Kidney tubule cell (primary cell): ENCODE measurements at places on chromosomes 2 and 18.

GRCh38 chr2:26880161-26880560 is 32.2 kb downstream of the DPYSL5 start:
- DNase-seq, result no peak

DNA sequence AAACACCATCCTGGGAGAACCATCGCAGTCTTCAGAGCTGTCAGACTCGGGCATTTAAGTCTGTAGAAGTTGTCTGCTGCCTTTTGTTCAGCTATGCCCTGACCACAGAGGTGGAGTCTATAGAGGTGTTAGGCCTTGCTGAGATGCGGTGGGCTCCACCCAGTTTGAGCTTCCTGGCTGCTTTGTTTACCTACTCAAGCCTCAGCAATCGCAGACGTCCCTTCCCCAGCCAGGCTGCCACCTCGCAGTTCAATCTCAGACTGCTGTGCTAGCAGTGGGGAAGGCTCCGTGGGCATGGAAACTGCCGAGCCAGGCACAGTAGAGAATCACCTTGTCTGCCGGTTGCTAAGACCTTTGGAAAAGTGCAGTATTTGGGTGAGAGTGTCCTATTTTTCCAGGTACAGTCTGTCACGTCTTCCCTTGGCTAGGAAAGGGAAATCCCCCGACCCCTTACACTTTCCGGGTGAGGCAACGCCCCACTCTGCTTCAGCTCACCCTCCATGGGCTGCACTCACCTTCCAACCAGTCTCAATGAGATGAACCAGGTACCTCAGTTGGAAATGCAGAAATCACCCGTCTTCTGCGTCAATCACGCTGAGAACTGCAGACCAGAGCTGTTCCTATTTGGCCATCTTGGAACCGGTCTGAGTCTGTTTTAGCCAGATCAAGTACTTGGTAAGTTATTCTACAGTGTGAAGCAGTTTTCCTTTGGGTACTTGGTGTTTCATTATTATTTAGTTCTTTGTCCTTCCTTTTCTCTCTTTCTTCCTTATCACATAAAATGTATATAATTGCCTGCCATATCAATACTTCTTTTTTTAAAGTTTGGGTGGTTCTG is 71.5 kb downstream of the CDC42EP3 start:
- DNase-seq, result no peak

DNA sequence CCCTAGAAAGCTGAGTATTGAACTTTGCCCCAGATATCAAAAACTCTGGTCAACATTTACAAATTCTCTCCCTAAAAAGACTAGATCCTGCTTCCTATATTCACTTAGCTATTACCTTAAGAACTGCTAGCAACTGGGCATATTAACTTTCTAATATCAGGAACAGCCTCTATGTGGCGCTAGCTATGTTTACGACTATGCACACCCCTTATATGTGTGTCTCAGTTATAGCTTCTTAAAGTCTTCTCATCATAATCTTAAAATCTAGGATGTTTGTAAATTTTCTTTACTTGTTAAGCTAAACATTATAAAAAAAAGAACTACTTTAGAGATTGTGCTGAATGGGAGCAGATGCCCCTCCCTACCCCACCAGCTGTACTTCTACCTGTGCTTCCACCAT is 1.7 kb upstream of the STAMBP start:
- peak; percentile 51 for DNase-seq

GRCh38 chr2:174486563-174487107 is at the start of gene GPR155:
TSS of gene GPR155 (minus strand) at chr2:174487029. CDS start at chr2:174481956, 5,073 bp downstream.
- peak; percentile 46 for DNase-seq

DNA sequence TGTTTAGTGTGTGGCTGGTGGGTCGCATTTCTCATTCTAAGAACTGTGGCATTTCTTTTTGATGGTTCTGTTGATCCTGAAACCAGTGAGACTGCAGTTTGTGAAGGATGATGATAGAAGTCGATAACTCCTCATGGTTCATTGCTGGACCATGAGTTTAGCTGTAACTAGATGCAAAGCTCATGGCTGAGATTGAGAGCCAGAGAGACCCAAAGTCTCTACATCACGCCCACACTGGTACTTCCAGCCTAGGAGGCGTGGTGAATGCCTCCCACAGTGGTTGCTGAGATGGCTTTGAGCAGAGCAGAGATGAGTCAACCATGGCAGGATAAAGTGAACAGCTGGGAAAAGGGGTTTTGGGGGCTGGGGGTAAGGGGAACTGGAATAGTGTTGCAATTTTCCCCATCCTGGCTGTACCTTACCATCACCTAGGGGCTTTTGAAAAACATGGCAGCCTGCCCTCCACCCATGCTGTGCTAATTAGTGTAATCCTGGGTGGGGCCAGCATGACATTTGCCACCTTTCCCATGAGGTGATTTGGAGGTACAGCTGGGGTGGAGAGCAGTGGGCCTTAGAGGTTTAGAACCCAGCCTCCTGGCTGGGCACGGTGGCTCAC is 24.1 kb downstream of the INPP4A start:
- no peak for DNase-seq

- peak; percentile 80 for DNase-seq
These were observed 35.5 kb downstream of the IL1R2 start for GRCh38 chr2:102027036-102027980.

- no peak for DNase-seq
These were observed 43.5 kb downstream of the ARMC9 start for GRCh38 chr2:231241755-231242507.

DNA sequence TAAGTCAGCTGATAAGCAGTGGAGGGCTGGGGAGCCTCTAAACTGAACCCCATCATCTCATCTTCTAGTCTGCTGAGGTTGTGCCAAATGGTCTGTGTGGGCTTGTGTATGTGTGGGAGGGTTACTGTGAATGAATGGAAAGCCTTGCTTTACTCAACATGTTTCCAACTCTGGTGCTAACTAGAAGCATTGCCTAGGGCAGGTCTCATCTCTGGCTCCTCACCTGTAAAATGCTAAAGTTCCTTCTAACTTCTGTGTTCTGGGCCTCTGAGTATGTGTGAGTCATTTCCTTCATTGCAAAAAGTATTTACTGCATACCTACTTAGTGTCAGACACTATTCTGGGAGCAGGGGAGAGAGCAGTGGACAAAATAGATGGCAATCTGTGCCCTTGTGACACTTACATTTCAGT is 1.3 kb downstream of the LIPG start:
- peak; percentile 81 for DNase-seq

DNA sequence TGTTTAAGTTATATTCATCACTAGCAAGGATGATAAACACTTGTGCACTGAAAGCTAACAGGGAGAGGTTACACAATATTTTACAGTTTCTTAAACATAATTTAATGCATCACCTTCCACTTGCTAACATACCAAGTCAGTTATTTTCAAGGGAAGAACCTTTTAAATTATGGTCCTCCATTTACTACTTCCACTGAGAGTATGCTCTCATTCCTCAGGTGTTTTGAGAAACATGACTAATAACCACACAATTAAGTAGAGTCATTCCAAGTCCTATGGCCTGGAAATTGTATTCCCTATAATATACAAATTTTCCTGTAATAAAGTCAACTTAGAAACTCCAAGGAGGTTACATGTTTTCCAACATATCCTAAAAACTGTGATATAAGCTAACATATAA is 152.3 kb upstream of the STON1 start:
- DNase-seq, result peak; percentile 57

DNA sequence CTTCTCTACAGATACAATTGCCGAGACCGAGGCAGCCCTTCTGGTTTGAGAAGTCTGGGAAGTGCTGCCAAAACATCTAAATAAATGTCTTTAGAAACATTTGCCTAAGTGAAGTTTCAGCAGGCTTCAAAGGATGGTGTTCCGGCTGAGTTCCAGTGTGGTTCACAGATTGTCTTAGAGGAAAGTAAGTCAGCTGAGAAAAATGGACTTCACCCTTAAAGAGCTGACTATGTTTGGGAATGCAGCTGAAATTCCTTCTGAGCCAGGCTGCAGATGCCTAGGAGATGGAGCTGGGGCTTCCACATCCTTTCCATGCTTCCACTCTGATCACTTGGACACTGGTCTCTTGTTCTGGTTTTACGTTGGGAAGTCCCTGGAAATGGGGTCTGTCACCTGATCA is 83.6 kb downstream of the FHOD3 start:
- no peak for DNase-seq

DNA sequence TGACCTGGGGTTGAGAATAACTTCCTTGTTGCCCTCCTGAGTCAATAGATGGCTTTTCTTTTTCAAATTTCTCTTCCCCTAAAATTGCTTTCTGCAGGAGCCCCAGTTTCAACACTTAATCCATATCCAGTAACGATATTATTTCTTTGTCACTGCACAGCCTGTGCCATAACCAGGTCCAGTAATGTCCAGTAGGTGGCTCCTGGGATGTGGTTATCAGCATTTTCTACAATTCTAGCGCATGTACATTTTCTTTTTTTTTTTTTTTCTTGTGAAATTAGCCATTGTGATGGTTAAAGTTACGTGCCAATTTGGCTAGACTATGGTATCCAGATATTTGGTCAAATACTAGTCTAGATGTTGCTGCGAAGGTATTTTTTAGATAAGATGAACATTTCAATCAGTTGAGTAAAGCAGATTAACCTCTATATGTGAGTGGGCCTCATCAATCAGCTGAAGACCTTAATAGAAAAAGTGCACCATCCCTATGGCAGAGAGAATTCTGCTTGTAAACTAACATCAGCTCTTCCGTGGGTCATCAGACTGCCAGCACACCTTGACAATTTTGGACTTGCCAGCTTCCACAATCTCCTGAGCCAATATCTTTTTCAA is 72.9 kb upstream of the SCG2 start:
- DNase-seq, result peak; percentile 39

GRCh38 chr2:185522472-185522871 is 216.1 kb upstream of the FSIP2 start:
- DNase-seq, result no peak

- DNase-seq, result no peak
These were observed 500.9 kb downstream of the RNF144A start for GRCh38 chr2:7417845-7418742.

GRCh38 chr2:231717281-231718171 is 9.2 kb downstream of the PTMA start:
- peak; percentile 86 for DNase-seq

DNA sequence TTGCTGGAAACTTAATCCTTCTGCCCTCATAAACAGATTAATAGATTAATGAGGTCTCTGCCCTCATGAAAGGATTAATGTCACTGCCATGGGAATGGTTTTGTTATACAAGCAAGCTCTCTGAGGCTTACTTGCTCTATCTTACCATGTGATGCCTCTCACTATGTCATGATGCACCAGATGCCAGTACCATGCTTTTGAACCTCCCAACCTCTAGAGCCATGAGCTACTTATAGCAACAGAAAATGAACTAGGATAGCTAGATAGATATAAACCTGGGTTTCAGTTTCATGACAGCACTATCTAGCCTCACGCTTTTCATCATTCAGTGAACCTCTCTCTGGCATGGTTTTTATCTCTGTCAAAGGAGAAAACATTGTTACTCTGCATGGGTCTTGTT is 371.6 kb upstream of the LRP1B start:
- no peak for DNase-seq

DNA sequence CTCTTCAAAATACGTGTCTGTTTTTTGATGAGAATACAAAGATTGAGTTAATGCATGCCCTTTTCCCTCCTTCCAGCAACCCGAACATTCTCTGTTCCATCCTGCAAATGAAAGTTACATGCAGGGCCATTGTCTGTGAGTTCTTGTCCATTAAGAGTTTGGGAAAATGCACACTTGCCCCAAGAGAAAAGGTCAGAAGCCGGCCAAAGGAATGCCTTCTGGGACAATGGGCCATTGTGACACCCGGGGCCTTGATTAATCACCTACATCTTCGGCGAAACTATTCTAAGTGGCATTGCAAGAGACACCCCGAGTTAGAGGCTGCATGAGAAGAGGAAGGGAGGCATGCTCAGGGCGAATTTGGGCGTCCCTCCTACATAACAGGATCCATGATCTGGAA is 73.7 kb upstream of the COPS8 start:
- no peak for DNase-seq

- peak; percentile 6 for DNase-seq
These were observed 996 bp downstream of the PTCD3 start for GRCh38 chr2:86107031-86107430.

DNA sequence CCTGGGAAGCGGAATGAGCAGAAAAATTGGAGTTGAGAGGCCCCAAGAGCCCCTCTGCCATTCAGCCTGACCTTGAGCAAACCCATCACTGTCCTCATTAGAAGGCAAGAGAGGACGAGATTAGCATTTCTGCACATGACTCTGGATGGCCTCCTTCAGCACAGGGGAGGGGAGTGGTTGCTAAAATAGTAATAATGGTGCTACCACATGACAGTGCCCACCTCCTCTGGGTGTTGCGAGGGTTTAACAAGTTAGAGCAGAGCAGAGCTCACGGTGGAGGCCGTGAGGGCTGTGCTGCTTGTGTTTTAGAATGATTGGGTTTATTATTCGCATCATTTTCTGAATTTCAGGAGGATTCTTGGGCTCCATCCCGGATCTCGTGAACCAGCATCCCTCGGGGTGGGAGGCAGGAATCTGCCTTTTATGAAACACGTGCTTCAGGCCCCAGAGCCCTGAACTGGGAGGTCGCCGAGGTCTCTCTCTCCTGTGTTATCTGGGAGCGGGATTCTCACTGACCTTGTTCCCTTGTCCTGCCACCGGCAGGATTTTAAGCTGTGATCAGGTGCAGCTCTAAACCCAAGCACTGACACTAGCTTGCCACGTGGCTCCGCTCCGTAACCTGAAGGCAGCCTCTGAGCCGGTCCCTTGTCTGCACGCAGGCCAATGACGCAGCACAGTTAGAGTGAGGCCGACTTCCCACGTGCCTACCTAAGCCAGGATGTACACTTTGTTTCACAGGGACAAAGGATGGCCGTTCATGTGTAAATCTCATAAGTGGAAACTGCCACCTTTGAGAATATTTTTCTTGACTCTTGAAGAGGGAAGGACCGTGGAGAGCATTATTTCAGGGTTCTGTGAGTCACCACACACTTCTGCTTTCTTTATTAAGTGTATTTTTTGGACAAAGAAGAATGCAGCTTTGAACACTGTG is 142.3 kb downstream of the ACOXL start:
- DNase-seq, result no peak

- peak; percentile 62 for DNase-seq
These were observed 278.4 kb upstream of the SPRED2 start for GRCh38 chr2:65710779-65711295.

GRCh38 chr2:134136731-134137130 is 117.1 kb upstream of the MGAT5 start:
- DNase-seq, result no peak

- peak; percentile 23 for DNase-seq
These were observed at the start of gene FRZB for GRCh38 chr2:182866461-182867406. TSS of gene FRZB (minus strand) at chr2:182866637. CDS start at chr2:182866552, 85 bp downstream.

DNA sequence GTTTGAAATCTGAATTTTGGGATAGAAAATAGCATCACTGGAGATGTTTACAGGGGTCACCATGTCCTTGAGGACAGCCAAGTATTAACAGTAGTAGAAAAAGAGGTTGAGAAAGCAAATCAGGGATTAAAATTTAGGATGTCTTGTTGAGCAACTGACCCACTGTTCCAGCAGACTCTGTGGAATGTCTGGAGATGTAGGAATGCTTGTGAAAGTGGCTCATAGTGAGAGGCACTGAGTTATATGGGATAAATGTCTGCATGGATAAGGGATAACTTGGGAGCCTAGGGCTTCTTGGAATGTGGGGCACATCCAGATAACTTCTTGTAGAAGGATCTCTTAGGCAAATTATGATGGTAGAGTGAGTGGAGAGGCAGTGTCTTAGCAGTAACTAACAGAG is 495.0 kb downstream of the TMX3 start:
- DNase-seq, result no peak

- peak; percentile 18 for DNase-seq
These were observed 1187.2 kb upstream of the CRIM1 start for GRCh38 chr2:35168351-35168750.

GRCh38 chr2:6072276-6072675 is 380.1 kb downstream of the SOX11 start:
- no peak for DNase-seq
